ENCODE measurements at places on chromosomes 11 and 22. TPM values are rescaled to one million over a fixed set of nuclear protein-coding genes. Genes with fewer than 3 reads are reported as not detected.
A peak's percentile ranks its signal among the peaks of the same experiment; 100 is the strongest.

DNA sequence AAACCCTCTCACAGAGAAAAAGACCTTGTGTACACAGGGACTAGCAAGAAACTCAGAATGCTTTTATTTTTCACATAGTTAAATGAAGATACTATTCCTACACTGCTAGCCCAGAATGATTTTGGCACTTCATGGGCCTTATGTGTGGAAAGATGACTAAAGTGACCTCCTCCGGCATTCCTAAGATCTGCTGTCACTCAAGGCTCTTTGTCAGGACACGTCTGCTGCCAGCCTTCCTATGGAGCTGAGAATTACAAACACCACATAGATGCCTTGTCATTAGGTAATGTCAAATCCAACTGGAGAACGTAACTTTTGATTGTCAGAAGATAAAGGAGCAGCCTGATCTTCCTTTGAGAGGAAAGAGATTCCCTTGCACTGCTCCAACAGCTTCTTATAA lies 249.1 kb downstream of the FAT3 start:
- ATAC-seq: no peak

DNA sequence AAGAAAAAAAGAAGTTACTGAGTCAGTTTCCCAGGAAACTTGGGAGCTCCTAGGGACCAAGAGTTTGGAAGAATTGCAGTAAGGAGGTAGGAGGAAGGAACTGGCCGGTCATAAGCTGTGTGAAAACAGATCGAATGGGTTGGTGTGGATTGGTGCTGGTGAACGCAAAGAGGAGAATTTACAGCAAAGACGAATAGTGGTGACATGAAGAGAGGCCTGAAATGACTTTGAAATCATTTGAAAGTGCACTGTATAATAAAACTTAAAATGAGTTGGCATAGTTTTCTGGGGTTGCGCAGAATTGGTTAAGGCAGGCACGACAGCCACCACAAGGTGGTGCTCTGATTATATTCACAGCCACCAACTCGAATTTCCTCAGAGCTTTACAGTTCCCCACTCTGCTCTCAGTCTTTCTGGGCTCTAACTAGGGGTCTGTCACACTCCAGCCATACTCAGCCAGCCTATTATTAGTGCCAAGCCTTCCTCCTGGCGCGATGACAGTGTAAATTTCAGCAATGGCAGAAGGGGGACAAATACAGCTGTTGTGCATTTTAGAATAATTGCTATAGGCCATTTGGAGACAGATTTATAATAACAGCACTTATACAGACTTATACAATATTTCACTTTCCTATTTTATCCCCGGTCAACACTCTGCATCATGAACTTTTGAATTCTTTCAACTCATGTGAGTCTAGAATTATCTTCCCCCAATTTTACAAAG lies 8.3 kb upstream of the HTR3B start:
- peak; percentile 71 for ATAC-seq

- no peak for ATAC-seq
Observed at GRCh38 chr11:108966978-108967377, 302.1 kb downstream of the DDX10 start.

GRCh38 chr11:27217496-27217895 lies 145.5 kb downstream of the CCDC34 start:
- no peak for ATAC-seq

Gene WNT7B
- 0.05 TPM for total RNA-seq

DNA sequence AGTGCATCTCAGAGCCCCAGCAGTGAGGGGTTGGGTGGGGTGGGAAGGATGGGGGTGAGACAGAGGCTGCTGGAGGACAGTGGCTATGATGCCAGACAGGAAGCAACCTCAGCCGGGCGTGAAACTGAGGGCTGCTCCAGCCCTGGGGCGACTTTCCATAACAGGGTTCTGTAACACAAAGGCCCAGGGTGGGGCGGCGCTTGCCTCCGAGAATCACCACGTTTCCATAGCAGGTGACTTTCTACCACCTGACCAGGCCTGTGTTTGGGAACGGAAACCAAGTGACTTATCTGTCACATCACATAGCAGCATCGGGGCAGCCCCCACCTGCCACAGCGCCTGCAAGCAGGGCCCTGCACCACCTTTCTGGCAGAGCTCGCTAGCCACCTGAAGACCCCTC lies 85.8 kb downstream of the TRMU start:
- ATAC-seq: no peak

- ATAC-seq: peak; percentile 3
Observed at GRCh38 chr11:106021181-106021966, 666 bp downstream of the MSANTD4 start.

Gene TMEM151A
- 0.63 TPM for total RNA-seq

- no peak for ATAC-seq
Observed at GRCh38 chr22:22398530-22399327, 109.8 kb downstream of the ZNF280B start.

GRCh38 chr11:62105667-62106191 lies 18.1 kb upstream of the INCENP start:
- no peak for ATAC-seq

GRCh38 chr11:122398167-122398566 lies 257.4 kb upstream of the UBASH3B start:
- ATAC-seq: peak; percentile 85

Gene KLHDC7B
- total RNA-seq: 0.93 TPM
